T-cell (primary cell): ENCODE measurements at places on chromosomes 2 and 18. TPM values are rescaled to one million over a fixed set of nuclear protein-coding genes. Genes with fewer than 3 reads are reported as not detected.

Gene CYRIA
- 1.8 TPM for total RNA-seq

Gene ARHGEF33
- total RNA-seq = 0.26 TPM

Gene CMPK2
- total RNA-seq = 9.1 TPM

Gene MARCHF4
- not detected for total RNA-seq

Gene LHCGR
- not detected for total RNA-seq

Gene SERPINB4
- total RNA-seq = not detected

Gene UGT1A10
- total RNA-seq = not detected

Gene SUCLG1
- total RNA-seq = 46.9 TPM

Gene SPHKAP
- not detected for total RNA-seq

Gene MOCOS
- total RNA-seq = 0.05 TPM

DNA sequence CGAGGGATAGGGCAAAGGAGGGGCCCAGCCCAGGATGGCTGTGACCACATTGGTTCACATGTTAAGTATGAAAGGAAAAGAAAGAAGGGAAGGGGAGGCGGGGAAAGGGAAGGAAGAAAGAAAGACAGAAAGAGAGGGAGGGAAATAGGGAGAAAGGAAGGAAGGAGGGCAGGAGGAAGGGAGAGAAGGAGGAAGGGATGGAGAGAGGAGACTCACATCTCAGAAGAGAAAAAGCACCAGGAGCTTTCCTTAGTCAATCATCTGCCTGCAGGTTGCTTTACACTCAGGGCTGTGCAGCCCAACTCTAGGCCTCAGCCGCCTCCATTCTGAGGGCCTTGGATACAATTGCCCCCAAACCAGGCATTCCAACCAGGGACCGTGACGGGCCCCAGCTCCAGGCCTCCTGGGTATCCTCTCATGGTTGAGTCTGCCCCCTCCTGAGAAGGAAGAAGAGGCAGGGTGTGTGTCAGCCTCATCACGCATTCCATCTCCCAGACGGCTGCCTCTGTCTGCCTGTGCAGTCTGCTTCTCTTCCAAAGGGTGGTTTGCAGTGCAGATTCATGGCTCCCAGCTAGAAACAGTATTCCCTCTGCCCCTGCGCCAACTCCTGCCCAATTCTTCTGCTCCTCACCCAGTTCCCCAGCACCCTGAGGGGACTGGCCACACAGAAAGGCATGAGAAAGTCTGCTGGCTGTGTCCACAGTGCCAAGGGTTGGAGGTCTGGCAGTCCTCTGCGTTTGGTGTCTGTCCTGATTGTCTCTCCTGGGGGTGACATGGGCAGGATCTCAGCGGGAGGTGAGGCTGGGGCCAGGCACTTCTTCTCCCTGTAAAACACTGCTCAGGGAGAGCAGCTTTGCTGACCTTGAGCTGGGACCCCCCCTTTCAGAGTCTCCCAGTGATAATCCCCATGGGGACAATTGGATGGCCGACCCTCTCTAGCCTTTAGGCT is 163.3 kb downstream of the SMAD7 start:
- no peak for DNase-seq
- no peaks in the 10 kb centered on the region for H3K4me1 ChIP-seq
- H3K4me3 ChIP-seq = no peak overlapping the region

- no peaks in the 10 kb centered on the region for H3K36me3 ChIP-seq
- no peaks in the 10 kb centered on the region for H3K4me1 ChIP-seq
- no peak overlapping the region for H3K27ac ChIP-seq
- no peak overlapping the region for H3K4me3 ChIP-seq
- H3K27me3 ChIP-seq = peaks cover 23% of the 10 kb centered on the region
- DNase-seq = no peak
These were observed 8.1 kb downstream of the EMX1 start for GRCh38 chr2:72925328-72925943.

- peaks cover 20% of the 10 kb centered on the region for H3K27me3 ChIP-seq
- H3K27ac ChIP-seq = no peak overlapping the region
- H3K36me3 ChIP-seq = no peaks in the 10 kb centered on the region
- H3K4me1 ChIP-seq = no peaks in the 10 kb centered on the region
These were observed 48.9 kb upstream of the TMEM177 start for GRCh38 chr2:119630121-119630520.

- H3K27ac ChIP-seq = no peak overlapping the region
- DNase-seq = no peak
These were observed 10.8 kb downstream of the GBX2 start for GRCh38 chr2:236157366-236157765.

- DNase-seq = peak; percentile 36
- no peaks in the 10 kb centered on the region for H3K27me3 ChIP-seq
- peaks cover 3% of the 10 kb centered on the region for H3K4me1 ChIP-seq
- no peaks in the 10 kb centered on the region for H3K36me3 ChIP-seq
These were observed 652 bp downstream of the ITPRID2 start for GRCh38 chr2:181891966-181892798.

DNA sequence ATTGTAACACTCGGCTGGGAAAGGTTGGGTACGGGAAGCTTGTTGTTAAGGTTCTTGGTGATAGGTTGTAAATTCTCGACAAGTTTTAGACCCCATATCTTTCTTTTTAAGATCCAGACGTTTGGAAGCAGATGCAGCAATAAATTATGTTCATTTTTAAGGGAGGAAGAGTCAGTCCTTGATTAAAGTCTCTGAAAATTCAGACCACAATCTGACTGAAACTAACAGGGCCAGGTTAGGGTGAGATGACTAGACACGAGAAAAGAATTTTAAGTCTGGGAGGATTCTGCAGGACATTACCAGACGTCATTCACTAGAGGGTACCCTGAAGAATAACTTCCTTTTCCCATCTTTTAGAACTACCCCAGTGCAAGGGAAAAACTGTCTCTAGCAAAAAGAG is 16.1 kb downstream of the WIPF1 start:
- H3K36me3 ChIP-seq = peaks cover 93% of the 10 kb centered on the region
- no peak for DNase-seq
- no peaks in the 10 kb centered on the region for H3K27me3 ChIP-seq
- H3K4me1 ChIP-seq = peaks cover 54% of the 10 kb centered on the region
- H3K27ac ChIP-seq = peak overlapping the region; percentile 52

DNA sequence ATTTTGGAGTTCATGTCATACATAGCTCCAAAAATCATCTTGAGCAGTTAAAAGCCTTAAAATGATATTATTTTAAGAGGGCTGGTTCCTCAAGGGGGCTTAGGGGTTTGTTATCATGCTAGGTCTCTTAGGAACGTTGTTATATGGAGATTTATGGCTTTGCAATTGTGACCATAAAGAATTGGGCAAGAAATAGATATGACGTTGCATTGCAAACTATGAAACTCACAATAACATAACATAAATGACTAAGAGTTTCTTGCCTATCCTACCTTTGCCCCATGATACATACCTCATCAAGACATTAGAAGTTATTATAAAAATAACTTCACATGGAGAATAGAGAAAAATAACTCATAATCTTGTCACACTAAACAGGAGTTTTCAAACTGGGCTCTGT is 206.4 kb upstream of the SESTD1 start:
- no peaks in the 10 kb centered on the region for H3K4me1 ChIP-seq
- no peaks in the 10 kb centered on the region for H3K27me3 ChIP-seq
- no peak for DNase-seq
- H3K27ac ChIP-seq = no peak overlapping the region

GRCh38 chr18:55076643-55077218 is 117.5 kb upstream of the CCDC68 start:
- DNase-seq = no peak
- no peaks in the 10 kb centered on the region for H3K4me1 ChIP-seq
- H3K27me3 ChIP-seq = no peaks in the 10 kb centered on the region
- H3K27ac ChIP-seq = no peak overlapping the region
- no peak overlapping the region for H3K4me3 ChIP-seq
- no peaks in the 10 kb centered on the region for H3K36me3 ChIP-seq

DNA sequence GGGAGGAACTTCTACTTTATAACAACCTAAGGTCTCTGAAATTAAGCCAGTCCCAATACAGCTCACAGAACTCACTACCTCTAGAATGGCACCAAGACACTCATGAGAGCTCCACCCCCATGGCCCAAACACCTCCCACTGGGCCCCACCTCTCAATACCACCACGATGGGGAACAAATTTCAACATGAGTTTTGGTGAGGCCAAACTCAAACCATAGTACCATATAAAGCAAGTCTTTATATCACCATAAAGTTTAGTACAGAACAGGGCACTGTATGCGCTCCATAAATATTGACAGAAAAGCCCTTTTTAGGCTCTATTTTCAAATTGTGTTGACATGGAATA is 3.3 kb downstream of the AFG3L2 start:
- peaks cover 4% of the 10 kb centered on the region for H3K4me1 ChIP-seq
- DNase-seq = no peak
- peaks cover 6% of the 10 kb centered on the region for H3K36me3 ChIP-seq

- H3K36me3 ChIP-seq = no peaks in the 10 kb centered on the region
- H3K27ac ChIP-seq = no peak overlapping the region
- H3K27me3 ChIP-seq = no peaks in the 10 kb centered on the region
- DNase-seq = no peak
These were observed 2190.2 kb upstream of the PIK3C3 start for GRCh38 chr18:39764873-39765272.

GRCh38 chr18:27114842-27115241 is 70.3 kb downstream of the CHST9 start:
- DNase-seq = no peak
- no peak overlapping the region for H3K4me3 ChIP-seq
- H3K27ac ChIP-seq = no peak overlapping the region
- no peaks in the 10 kb centered on the region for H3K4me1 ChIP-seq

DNA sequence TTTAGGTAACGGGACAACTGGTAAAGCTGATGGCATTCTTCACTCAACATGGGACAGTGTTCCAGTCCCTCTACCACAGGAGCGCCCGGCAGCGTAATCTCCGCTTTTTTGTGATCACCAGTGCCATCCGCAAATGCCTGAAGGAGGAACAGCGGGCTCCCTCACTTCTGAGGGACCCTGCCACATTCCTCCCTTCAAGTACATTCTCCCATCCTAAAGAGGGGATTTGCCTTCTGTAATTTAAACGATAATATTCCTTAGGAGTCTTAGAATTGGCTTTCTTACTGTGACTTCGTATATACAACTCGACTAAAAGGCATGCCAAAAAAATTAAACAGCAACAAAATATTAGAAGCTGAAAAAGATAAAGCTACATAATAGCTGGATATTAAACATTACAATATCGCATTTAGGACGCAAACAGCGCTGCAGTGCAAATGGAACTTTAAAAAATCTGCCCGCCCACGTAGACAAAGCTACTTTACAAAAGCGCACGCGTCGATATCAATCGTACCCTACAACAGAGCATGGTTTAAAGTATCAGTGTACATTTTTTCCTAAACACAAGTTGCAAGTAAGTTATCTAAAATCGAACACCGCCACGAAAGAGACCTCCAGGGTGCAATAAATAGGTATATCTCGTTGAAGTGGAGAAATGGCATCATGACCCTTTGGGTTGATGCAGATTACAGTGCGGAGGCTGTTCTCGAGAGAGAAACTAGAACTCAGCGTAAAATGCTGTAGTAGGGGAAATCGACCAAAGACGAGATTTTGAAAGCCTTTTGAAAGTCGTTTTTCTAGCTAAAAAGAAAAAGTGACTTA is 2.3 kb upstream of the VSNL1 start:
- peaks cover 3% of the 10 kb centered on the region for H3K4me1 ChIP-seq
- peaks cover 29% of the 10 kb centered on the region for H3K27me3 ChIP-seq
- H3K36me3 ChIP-seq = no peaks in the 10 kb centered on the region
- H3K27ac ChIP-seq = no peak overlapping the region

GRCh38 chr2:228949831-228950230 is 321.3 kb downstream of the PID1 start:
- no peaks in the 10 kb centered on the region for H3K27me3 ChIP-seq
- no peak overlapping the region for H3K4me3 ChIP-seq
- no peak overlapping the region for H3K27ac ChIP-seq

- DNase-seq = no peak
- no peaks in the 10 kb centered on the region for H3K27me3 ChIP-seq
- no peak overlapping the region for H3K27ac ChIP-seq
- H3K36me3 ChIP-seq = no peaks in the 10 kb centered on the region
- H3K4me1 ChIP-seq = no peaks in the 10 kb centered on the region
These were observed 394.8 kb downstream of the DCDC2C start for GRCh38 chr2:4098137-4098536.

DNA sequence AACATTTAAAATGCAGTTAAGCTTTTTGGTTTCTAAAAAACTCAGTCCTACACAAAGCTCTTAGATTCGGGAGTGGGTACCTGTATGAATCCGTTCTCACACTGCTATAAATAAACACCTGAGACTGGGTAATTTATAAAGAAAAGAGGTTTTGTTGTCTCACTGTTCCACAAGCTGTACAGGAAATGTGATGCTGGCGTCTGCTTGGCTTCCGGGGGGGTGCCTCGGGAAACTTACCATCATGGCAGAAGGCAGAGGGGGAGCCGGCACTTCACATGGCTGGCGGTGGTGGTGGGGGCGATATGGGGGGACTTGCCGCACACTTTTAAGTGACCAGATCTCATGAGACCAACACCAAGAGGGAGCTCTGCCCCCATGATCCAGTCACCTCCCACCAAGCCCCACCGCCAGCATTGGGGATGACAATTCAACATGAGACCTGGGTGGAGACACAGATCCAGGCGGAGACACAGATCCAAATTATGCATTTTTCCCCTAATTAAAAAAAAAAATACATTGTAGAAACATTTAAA is 222.5 kb downstream of the GBX2 start:
- no peak for DNase-seq
- no peaks in the 10 kb centered on the region for H3K36me3 ChIP-seq
- no peaks in the 10 kb centered on the region for H3K4me1 ChIP-seq
- H3K27me3 ChIP-seq = peaks cover 28% of the 10 kb centered on the region
- no peak overlapping the region for H3K27ac ChIP-seq
- no peak overlapping the region for H3K4me3 ChIP-seq

- DNase-seq = no peak
- H3K36me3 ChIP-seq = peaks cover 13% of the 10 kb centered on the region
- H3K4me1 ChIP-seq = peaks cover 41% of the 10 kb centered on the region
- no peaks in the 10 kb centered on the region for H3K27me3 ChIP-seq
These were observed 18.5 kb downstream of the PDCL3 start for GRCh38 chr2:100581277-100581612.

- no peak overlapping the region for H3K27ac ChIP-seq
- H3K4me3 ChIP-seq = no peak overlapping the region
- no peaks in the 10 kb centered on the region for H3K36me3 ChIP-seq
- H3K27me3 ChIP-seq = no peaks in the 10 kb centered on the region
- DNase-seq = no peak
These were observed 693.4 kb downstream of the SOCS6 start for GRCh38 chr18:70982292-70982691.

DNA sequence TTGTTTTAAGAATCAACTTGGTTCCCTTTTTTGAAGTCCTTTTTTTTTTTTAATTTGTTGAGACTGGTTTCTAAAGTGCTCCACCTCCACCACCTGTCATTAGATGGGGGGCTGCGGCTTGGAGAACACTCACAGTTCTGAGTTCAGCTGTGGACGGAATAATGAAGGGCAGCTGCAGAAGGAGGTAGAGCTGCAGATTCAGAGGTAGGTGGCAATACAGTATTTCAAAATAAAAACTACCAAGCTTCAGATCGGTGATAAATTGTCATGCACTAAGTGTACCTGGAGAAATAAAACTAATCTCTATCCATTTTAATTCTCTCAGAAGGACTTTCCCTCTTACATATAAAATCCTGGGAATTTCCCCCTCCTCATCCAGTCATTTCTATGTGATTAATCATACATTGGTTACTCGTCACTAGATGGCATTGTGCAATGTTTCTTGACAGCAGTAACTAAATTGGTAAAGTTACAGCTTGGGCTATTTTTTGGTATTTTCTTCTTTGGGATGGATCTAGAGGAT is 81.1 kb upstream of the SLC39A10 start:
- no peaks in the 10 kb centered on the region for H3K36me3 ChIP-seq
- no peak overlapping the region for H3K4me3 ChIP-seq
- peaks cover 21% of the 10 kb centered on the region for H3K4me1 ChIP-seq
- no peaks in the 10 kb centered on the region for H3K27me3 ChIP-seq
- peak overlapping the region; percentile 39 for H3K27ac ChIP-seq
